Type B pancreatic cell (in vitro differentiated cells): ENCODE measurements at places on chromosomes 2 and 18. TPM values are rescaled to one million over a fixed set of nuclear protein-coding genes. Genes with fewer than 3 reads are reported as not detected.
A peak's percentile ranks its signal among the peaks of the same experiment; 100 is the strongest.

- H3K27me3 ChIP-seq: peaks cover 18% of the 10 kb centered on the region
- no peak overlapping the region for H3K27ac ChIP-seq
- no peak for DNase-seq
- H3K36me3 ChIP-seq: no peaks in the 10 kb centered on the region
Observed at GRCh38 chr2:176997074-176997791, 215.4 kb upstream of the HNRNPA3 start.

GRCh38 chr2:12035029-12035720 is 288.7 kb downstream of the LPIN1 start:
- H3K36me3 ChIP-seq: peaks cover 3% of the 10 kb centered on the region
- H3K4me1 ChIP-seq: no peaks in the 10 kb centered on the region
- no peak overlapping the region for H3K27ac ChIP-seq
- no peak for DNase-seq

Gene RNU2-63P
- total RNA-seq: 4.9 and 18.8 TPM in 2 replicates

GRCh38 chr2:129910446-129911362 is 68.8 kb upstream of the RAB6C start:
- peaks cover 13% of the 10 kb centered on the region for H3K4me1 ChIP-seq
- H3K27me3 ChIP-seq: peaks cover 8% of the 10 kb centered on the region
- no peak overlapping the region for H3K4me3 ChIP-seq
- no peak overlapping the region for H3K27ac ChIP-seq
- peak; percentile 48 for DNase-seq

Gene TUBA4B
- total RNA-seq: not detected in 2 replicates

Gene NOL4
- total RNA-seq: 3.6 and 8.9 TPM in 2 replicates

Gene SESTD1
- total RNA-seq: 43.4 and 75.9 TPM in 2 replicates

Gene ACMSD
- 0.14 TPM in 1 of 2 replicates, not detected in the other for total RNA-seq

GRCh38 chr2:197556456-197556855 is 40.6 kb downstream of the MOB4 start:
- H3K27ac ChIP-seq: no peak overlapping the region
- peaks cover 11% of the 10 kb centered on the region for H3K36me3 ChIP-seq
- no peak for DNase-seq

Gene MALT1
- total RNA-seq: 17.9 and 29.7 TPM in 2 replicates

DNA sequence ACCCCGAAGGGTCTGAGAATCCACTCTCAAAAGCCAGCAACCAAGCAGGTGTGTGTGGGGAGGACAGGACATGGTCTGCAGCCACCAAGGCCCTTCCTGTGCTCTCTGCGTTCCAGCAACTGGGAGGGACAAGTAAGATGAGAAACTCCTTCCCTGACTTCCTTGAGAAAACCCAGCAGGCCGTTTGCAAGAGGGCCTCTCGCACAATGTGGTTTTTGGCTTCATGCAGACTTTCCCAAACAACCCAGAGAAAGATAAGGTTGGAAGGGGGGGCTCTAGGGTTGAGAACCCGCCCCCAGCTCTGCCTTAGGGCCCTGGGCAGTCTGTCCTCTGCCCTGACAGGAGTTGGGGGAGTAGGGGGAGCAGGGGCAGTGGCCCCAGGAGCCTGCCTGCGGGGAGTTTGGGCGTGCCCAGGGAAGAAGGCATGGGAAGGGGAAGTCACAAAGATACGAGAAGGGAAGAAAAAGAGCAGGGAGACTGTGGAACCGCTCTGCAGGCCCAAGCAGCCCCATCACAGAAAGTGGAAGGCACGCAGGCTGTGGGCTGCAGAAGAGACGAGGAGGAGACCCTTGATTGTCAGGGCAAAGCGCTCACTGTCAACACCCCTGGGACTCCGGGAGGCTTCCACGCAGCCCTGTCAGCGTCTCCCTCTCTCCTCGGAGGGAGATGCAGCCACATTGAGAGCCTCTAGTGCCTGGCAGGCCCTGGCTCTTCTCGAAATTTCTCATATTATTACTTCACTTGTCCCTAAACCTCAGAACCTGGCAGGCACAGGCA is 99.8 kb downstream of the SMAD7 start:
- DNase-seq: no peak
- H3K36me3 ChIP-seq: peaks cover 24% of the 10 kb centered on the region
- H3K4me1 ChIP-seq: peaks cover 62% of the 10 kb centered on the region

Gene NPAS2
- total RNA-seq: 10.7 and 25.7 TPM in 2 replicates

Gene TMEM178A
- total RNA-seq: 3.1 and 9.3 TPM in 2 replicates
